DND-41 (cell line): ENCODE measurements at places on chromosomes 2 and 18.

DNA sequence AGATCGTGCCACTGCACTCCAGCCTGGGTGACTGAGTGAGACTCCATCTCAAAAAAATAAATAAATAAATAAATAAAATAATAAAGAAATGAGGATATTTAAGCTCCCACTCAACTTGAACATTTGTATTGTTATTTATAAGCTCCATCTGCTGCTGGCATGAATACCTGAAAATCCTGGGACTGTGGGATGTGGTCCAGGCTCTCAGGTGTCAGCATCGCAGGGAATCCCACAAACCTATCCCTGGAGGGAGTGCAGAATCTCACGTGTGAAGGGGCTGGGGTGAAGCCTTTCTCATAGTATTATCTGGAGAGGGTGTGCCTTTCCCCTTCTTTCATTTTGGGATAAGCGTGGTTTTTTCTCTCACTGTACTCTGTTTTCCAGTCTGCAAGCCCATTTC lies 47.4 kb upstream of the POLE4 start:
- no peak for DNase-seq

DNA sequence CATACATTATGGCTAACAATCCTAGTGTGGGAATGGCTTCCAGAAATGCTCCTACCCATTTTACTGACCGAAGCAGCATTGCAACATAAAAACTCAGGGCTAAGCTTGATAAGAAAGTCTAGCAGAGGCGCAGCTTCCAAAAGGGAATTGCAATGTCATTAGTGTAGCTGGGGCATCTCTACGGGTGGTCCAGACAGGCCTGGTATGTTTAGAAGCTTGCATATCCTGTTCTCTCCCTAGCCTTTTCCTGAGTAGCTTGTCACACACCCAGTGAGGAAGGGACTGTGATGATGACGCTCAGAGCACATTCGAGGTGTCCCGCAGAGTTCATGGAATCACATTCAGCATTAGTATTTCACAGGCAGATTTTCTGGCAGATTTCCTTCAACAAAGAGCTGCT lies 38.0 kb upstream of the COL5A2 start:
- DNase-seq, result no peak

DNA sequence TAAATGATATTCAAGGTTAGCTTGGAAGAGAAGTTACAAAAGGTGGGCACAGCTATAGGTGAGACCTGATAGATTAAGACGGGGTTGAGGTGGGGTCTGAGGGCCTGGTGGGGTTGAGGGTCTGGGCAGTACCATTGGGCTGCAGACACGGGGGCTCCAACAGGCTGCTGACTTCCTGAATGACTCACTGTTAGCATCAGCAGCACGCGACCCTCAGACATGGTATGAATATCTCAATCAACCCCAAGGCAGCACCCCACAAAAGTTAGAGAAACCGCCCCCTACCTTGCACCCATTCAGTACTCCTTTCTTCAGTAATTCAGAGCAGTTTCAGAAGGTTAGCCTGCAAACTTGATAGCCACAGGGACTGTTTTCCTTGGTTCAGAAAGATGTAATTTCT lies 10.8 kb upstream of the NCK2 start:
- no peak for DNase-seq

DNA sequence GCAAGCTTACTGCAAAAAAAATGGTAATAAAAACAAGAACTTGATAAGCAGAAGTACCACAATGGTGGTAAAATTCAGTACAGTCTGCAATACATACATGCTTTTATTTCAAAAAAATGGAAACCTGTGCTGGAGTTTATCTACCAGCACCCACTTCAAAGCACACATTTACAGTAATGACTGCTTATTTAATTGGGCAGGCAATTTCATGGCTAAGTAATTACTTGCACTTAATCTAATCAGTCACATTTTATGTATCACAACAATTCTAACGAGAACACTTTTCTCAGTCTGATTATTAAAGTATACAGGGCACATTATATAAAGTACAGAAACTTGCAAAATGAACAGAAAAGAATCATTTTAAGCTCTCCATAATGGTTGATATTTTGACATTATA lies 5.2 kb downstream of the APCDD1 start:
- DNase-seq, result no peak

GRCh38 chr18:78160961-78161656 lies 818.5 kb upstream of the SALL3 start:
- DNase-seq, result no peak

DNA sequence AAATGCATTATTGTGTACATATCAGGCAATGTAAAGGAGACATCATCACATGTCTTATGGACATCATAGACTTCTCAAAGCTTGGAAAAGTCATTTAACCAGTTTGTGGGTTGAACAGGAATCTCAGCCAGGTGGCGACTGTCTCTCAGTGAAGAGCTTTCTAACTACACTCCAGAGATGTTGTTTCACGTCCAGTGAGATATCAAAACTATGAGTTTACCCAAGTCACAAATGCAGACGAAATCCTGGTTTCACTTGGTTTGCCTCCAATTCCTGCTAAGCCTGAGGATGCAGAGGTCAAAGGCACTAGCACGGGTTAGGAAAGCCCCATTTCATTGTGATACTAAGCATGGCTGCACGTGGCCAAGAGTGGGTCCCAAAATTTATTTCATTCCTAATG lies 384.5 kb upstream of the MEIS1 start:
- no peak for DNase-seq

DNA sequence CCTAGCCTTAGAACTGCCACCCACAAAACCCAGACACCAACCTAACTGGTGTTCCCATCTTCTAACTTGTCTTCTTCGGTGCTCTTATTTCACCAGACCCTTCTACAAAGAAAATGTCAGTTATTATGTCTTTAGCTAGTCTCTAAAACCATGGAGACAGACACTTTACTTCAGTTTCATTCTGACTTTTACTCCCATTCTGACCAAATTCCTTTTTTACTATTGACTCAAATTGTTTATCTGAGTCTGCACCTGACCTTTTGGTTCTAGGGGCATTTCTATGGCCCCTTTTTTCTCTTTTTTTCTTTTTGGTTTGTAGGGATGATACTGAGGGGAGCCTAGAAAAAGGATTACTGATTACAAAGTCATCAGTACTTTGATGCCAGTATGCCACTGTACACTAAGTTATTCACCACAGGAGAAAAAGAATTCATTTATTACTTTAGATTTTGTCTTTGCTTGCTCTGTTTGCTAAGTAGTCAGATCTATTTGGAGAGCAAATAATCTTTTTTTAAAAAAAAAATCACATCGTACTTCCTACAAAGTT lies 6.8 kb upstream of the SLC1A4 start:
- no peak for DNase-seq
